Liver (tissue), 10 donors: ENCODE measurements at places on chromosomes 2 and 18. TPM values are rescaled to one million over a fixed set of nuclear protein-coding genes. Genes with fewer than 3 reads are reported as not detected.
A peak's percentile ranks its signal among the peaks of the same experiment; 100 is the strongest.

DNA sequence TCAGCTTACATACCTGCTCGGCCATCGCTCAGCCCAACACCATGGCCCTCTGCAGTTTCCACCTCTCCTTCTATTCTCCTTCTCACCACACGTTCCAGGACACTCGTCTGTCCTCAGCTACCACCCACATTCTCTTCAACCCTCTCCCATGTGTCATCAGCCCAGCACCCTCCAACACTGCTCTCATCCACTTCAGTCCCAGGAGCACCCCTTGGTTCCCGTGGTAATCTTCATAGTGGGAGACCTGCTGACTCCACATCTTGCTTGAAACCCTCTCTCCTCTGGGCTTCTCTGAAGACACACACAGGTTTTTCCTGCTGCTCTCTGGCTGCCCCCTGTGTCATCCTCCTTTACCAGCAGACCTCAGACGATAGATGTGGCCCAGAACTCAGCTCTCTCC is 228.7 kb downstream of the GBX2 start:
- no peak overlapping the region for H3K27ac ChIP-seq
- no peaks in the 10 kb centered on the region for H3K4me1 ChIP-seq
- no peaks in the 10 kb centered on the region for H3K36me3 ChIP-seq
- DNase-seq: no peak
- H3K4me3 ChIP-seq: no peak overlapping the region

DNA sequence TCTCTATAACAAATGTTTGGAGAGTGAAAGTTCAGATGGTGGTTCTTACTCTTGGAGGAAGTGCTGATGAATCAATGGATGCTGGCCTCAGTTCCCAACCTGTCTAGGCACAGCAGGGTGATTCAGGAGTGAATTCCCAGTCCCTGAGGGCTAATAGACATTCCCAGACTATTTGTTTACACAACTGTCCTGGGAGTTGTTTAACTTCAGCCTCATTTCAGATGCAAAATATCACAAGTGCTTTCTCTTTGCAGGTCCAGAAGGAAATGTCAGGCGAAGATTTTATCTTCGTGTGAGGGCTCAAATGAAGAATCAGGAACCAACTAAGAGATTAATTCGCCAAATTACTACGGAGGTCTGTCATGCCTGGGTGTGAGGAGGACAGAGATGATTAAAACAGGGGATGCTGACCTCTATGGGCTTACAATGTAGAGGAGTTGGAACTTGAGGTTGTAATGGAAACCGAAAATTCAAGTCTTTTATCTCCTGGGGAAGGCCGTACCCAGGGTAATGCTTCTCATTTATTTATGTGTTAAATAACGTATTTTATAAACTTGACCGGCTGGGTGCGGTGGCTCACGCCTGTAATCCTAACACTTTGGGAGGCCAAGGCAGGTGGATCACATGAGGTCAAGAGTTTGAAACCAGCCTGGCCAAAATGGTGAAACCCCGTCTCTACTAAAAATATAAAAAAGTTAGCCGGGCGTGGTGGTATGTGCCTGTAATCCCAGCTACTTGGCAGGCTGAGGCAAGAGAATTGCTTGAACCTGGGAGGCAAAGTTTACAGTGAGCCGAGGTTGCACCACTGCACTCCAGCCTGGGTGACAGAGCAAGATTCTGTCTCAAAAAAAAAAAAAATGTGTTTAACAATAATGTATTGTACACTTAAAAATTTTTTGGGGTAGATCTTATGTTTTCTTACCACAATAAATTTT is 38.7 kb upstream of the SLC1A4 start:
- no peaks in the 10 kb centered on the region for H3K36me3 ChIP-seq
- no peak for DNase-seq
- no peak overlapping the region for H3K4me3 ChIP-seq
- no peaks in the 10 kb centered on the region for H3K27me3 ChIP-seq
- H3K4me1 ChIP-seq: peaks cover 9% of the 10 kb centered on the region

GRCh38 chr18:36450264-36450663 is 152.8 kb downstream of the FHOD3 start:
- no peak for DNase-seq
- no peaks in the 10 kb centered on the region for H3K36me3 ChIP-seq
- no peak overlapping the region for H3K27ac ChIP-seq

GRCh38 chr18:25164211-25164847 is 187.6 kb downstream of the ZNF521 start:
- H3K4me1 ChIP-seq: no peaks in the 10 kb centered on the region
- no peak for DNase-seq
- no peak overlapping the region for H3K27ac ChIP-seq
- H3K27me3 ChIP-seq: no peaks in the 10 kb centered on the region
- no peak overlapping the region for H3K4me3 ChIP-seq

- no peaks in the 10 kb centered on the region for H3K4me1 ChIP-seq
- H3K36me3 ChIP-seq: no peaks in the 10 kb centered on the region
- no peaks in the 10 kb centered on the region for H3K27me3 ChIP-seq
- DNase-seq: no peak
- no peak overlapping the region for H3K4me3 ChIP-seq
- no peak overlapping the region for H3K27ac ChIP-seq
These were observed 35.4 kb downstream of the BARD1 start for GRCh38 chr2:214774108-214774507.

DNA sequence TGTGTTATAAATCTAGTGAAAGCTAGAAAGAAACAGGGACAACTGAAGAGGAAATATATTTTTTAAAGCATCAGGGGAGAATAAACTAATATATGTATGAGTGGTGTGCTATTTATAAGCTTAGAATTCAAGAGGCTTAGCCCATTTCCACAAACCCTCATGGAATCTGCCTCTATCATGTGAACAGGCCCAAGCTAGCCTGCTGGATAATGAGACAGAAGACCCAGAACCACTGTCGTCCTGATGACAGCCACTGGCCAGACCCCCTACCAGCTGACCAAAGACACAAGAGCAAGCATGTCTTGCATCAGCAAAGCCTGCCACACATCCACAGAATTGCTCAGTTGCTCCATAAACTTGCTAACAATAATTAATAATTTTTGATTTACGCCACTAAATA is 382.3 kb upstream of the NXPH2 start:
- H3K27ac ChIP-seq: no peak overlapping the region
- H3K4me1 ChIP-seq: no peaks in the 10 kb centered on the region
- no peak overlapping the region for H3K4me3 ChIP-seq
- no peak for DNase-seq
- no peaks in the 10 kb centered on the region for H3K36me3 ChIP-seq

DNA sequence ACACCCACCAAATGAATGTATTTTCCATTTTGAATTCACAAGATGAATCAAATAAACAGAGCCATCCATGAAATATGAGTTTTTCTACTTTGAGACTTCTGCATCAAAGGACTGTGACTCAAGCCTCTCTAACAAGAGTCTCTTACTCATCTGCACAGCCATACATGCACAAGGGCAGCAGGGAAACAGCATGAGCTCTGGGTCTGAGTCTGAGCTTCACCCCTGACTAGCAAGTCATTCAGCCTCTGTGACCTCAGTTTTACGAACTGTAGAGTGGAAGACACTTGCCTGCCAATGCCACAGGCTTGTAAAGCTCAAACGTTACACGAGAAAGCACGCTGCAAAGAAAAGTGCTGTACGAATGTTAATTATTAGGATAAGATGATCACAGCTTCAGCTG is 42.9 kb downstream of the MREG start:
- peaks cover 10% of the 10 kb centered on the region for H3K36me3 ChIP-seq
- H3K27me3 ChIP-seq: no peaks in the 10 kb centered on the region
- no peak overlapping the region for H3K4me3 ChIP-seq
- no peak overlapping the region for H3K27ac ChIP-seq

DNA sequence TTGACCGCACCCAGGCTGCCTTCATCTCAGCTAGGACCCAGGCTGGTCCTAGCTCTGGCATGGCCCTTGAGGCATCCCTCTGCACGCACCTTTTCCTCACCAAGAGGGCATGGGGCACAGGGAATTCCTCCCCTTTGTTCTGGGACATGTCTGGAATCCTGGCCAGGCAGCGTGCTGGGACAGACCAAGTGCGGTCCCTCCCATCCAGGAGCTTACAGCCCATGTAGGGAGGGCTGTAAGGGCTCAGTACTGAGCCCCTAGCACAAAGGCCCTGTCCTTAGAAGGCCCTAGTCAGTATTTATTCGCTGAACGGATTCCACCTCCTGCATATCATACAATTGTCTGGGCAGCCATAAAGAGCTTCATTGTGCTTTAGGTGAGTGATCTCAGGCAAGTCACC is 3.0 kb downstream of the TMEM37 start:
- H3K27ac ChIP-seq: peak overlapping the region; percentile 76
- no peaks in the 10 kb centered on the region for H3K27me3 ChIP-seq
- peaks cover 38% of the 10 kb centered on the region for H3K4me1 ChIP-seq
- peaks cover 10% of the 10 kb centered on the region for H3K36me3 ChIP-seq

The ALMS1 gene
- 11.9 TPM for total RNA-seq

The CGREF1 gene
- 10.3 TPM for total RNA-seq

The STPG4 gene
- total RNA-seq: not detected

The GLI2 gene
- 0.14 TPM for total RNA-seq
